ENCODE measurements at places on chromosomes 11 and 22.

DNA sequence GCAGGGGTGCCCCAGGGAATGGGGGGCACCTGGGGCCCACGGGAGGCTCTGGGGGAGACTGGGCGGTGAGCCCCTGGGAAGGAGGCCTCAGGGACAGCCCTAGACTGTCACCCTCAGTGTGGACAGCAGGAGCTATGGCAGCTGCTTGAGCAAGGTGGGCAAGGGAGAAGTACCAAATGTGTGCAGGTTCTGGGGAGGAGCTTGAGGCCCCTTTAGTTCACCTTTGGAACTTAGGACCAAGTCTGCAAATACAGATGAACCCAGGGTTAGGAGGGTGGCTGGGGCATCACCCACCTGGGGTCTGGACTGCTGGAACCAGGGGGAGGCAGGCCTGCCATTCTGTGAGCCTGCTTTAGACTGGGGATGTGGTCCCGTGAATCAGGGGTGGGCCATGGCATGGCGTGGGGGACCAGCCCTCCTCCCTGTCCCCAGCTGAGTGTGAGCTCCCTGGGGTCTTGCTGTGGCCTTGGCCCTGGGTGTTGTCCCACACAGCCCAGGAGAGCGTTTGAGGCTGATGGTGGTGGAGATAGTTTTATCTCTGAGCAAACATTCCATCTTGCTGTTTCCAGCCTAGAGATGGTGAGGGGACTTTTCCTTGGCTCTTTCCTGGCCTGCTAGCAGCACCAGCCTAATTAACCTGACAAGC is 122.3 kb downstream of the KCNQ1 start:
- DNase-seq = no peak

DNA sequence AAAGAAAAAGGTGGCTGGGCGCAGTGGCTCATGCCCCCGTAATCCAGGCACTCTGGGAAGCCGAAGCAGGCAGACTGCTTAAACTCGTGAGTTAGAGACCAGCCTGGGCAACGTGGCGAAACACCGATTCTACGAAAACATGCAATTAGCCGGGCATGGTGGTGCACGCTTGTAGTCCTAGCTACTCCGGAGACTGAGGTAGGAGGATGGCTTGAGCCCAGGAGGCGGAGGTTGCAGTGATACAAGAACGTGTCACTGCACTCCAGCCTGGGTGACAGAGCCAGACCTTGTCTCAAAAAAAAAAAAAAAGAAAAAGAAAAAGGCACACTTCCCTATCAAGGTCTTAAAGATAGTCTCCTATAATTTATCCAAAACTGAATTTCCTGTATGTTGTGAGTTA is 39.4 kb downstream of the DGCR2 start:
- no peak for DNase-seq

- peak; percentile 15 for DNase-seq
Observed at GRCh38 chr11:30196400-30197206, 34.2 kb upstream of the FSHB start.

- no peak for DNase-seq
Observed at GRCh38 chr11:2765491-2765890, 65.7 kb upstream of the KCNQ1OT1 start.

GRCh38 chr22:23509571-23510302 is 70.4 kb downstream of the IGLL1 start:
- no peak for DNase-seq

- no peak for DNase-seq
Observed at GRCh38 chr22:45564349-45565030, 61.8 kb downstream of the FBLN1 start.

DNA sequence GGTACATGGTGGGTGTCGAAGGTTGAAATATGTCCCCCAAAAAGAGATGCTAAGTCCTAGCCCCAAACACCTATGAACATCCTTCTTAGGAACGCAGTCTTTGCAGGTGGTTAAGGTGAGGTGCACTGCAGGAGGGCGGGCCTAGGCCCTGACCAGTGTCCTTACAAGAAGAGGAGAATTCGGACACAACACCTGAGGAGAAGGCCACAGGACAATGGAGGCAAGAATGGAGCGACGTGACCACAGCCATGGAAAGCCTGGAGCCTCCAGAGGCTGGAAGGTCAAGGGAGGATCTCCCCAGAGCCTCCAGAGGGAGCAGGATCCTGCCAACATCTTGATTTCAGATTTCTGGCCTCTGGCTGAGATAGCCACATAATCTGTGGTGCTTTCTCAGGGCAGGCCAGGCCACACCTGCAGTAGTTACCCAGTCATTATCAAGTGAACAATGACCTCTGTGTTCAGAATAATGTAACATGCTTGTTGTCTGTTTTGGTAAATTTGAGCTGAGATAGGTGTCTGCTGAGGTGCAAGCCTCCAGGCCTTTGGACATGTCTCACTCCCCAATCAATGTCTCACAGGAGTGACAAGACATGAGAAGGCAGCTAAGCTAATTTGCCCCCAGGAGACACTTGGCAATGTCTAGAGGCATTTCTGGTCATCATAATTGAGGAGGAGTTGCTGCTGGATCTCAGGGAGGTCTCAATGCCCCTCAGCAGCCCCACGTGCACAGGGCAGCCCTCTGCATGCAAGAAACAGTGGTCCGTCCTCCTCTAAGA is 498.9 kb downstream of the BRD1 start:
- DNase-seq = no peak

DNA sequence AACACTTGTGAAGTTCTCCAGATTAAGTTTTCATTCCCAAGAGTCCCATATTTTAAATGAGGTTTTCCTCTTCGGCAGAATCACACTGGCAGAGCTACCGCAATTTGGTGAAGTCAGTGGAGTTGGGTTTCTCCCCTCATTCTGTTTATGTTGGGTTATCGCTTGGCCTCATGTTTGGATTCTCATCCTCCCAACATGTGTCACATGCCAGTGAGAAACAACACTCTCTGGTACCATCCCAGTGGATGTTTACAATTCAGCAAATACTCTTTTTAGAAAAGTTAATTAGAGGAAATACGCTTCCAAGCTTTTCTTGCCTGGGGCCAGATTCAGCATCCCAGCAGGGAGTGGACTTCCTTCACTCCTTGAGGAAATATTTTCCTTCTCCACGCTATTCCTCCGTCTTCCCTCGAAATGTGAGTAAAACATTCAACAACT is 2.1 kb downstream of the PAMR1 start:
- DNase-seq = no peak

- no peak for DNase-seq
Observed at GRCh38 chr11:14212986-14213385, 146.0 kb downstream of the RRAS2 start.

All from inflammatory macrophage treated with lipopolysaccharide for 4 hours (primary cell).